ENCODE measurements at places on chromosomes 2 and 18.
A peak's percentile ranks its signal among the peaks of the same experiment; 100 is the strongest.

DNA sequence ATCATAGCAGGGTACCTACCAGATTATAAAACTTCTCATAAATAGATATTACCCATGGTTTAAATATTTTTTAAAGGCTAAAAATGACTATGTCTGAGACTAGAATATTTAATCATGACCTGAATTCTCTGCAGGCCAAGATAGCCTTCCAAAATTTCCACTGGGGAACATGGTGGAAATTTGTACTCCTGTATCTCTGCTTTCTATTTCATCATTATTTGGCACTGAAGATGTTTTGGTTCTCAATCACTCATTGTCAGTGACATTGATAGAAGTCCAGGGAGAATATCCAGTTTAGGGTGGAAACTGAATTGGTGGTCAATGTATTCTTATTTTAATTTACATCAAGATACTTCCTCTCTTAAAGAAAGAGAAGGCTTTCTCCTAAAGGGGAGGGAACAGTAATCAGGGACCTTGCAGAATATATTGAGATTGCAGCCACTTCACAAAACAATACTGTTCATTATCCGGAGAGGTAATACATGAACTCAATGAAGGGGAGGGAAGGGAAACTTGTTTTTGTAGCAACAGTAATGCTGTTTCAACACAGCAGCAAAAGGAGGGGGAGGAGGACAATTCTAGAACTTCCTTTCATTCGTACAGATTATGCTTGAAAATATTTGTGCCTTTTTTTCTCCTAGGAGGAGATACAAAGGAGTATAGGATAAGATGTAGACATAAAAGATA is 34.1 kb downstream of the EEF1B2 start:
- no peak for DNase-seq

DNA sequence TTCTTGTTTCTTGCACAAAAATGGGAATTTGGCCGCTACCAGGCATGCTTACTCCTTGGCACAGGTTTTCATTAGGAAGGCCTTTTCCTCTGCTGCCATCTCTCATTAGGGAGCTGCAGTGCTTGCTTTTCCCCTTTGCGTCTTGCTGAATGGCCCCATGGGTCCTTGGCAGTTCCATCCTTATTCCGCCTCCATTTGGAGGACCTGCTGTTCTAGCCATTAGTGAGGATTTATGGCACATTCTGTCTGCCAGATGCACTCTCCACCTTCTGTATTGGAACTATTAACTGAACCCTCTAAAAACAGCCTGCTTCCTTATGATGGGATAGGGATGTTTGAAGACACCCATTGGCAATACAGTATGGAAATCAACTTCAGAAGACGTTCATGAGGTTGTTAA is 103.5 kb upstream of the NOSTRIN start:
- DNase-seq: no peak

DNA sequence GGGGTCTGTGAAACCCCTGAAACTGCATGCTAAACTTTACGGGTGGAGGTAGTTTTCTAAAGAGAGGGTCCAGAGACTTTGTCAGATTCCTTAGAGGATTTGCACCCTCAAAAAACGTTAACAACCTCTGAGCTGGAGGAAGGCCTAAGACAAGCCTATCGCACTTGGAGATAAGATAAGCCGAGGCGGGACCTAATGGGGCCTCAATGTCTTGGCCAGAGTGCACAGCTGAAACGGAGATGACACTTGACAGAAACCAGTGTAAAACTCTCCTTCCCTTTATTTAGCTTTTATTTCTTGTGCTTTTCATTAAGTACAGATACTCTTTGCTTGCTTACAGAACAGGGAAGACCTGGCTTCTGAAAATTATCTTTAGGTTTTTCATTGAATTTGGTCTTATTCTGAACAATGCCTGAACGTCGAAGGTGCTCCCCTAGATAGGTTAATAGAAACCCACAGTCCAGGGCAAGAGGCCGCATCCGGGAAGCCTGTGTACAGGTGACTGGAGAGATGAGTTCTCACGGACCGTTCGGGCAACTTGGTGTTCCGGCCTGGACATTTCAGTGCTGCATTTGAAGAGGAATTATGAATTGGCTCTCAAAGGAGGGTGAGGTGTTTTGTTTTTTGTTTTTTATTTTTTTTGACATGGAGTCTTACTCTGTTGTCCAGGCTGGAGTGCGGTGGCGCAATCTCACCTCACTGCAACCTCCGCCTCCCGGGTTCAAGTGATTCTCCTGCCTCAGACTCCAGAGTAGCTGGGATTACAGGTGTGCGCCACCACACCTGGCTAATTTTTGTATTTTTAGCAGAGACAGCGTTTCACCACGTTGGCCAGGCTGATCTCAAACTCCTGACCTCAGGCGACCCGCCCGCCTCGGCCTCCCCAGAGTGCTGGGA is 49.7 kb downstream of the SH3BP4 start:
- no peak for DNase-seq

DNA sequence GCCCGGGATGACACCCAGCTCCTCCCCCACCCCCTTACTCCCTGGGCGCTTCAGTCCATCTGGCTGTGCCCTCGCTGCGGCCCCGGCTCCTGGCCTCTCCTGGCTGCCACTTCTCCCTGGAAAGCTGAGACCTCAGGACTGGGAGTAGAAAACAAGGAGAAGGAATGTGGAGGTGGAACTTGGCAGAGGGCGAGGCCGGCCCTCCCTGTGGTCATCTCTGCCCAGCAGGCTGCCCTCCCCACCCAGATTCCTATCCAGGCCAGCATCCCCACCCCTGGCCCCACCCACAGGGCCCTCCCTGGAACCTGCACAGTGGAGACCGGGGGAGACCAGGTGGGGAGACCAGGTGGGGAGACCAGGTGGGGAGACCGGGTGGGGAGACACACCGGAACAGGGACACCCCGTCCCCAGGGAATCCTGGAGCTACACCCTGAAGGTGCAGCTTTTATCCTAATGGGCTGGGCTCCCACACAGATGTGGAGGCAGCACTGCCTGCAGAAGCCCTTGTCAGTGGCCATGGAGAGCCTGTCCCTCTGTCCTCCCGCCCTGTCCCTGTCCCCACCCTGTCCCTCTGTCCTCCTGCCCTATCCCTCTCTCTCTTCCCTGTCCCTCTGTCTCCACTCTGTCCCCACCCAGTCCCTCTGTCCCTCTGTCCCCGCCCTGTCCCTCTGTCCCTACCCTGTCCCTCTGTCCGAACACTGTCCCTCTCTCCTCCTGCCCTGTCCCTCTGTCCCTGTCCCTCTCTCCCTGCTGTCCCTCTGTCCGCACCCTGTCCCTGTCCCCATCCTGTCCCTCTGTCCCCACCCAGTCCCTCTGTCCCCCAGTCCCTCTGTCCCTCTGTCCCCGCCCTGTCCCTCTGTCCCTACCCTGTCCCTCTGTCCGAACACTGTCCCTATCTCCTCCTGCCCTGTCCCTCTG is 157.1 kb downstream of the PXDN start:
- DNase-seq: no peak

DNA sequence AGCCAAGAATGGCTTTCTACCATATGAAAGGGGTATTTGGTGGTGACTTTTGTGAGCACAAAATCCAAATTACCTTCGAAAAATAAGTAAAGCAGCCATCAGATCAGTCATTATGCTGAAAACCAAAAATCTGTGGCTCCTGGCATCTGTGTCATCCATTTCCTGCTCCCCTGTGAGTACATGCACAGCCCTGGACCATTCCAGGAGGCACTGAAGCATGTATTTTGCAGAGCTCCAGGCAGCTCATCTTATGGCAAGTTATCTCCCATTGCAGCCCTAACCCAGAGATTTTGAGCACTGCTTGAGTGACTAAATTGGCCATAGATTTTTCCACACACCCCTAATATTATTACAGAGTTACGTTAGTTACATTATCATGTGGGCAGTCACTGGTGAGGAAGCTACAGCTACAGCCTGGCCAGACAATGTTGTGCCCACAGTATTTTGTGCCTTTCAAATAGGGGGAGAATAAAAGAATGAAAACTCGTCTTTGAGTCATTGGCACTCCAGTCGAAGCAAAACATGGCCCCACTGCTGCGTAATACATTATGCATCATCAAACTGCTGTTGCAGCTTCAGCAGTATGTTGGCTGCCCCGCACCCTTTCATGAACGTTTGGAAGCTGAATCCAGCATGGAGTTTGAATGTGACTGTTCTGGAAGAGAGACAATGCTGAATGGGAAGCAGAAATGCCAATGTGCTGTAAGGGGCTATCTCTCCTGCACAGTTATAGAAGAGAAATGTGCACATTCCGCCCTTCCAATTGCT is 702.2 kb downstream of the RNF144A start:
- no peak for DNase-seq

GRCh38 chr18:30595942-30596341 is 446.6 kb downstream of the DSC3 start:
- no peak for DNase-seq

DNA sequence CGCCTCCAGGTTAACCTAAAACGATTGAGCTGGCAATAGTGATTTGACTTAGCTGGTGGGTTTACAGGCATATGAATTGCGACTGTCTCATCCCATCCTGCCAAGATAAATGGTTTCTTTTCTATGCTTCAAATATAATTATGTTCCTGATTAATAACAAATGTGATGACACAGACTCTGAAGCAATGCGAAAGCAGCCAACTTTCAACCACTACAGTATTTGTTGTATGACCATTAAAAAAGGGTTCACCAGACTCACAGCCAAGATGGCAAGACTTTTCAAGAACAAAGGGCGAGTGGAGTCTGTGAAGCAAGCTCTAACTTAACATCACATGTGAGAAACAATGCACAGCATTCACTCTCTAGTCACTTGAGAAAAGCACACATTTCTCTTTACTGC is 186.6 kb downstream of the PID1 start:
- no peak for DNase-seq

GRCh38 chr2:173896755-173897154 is 68.4 kb downstream of the SP3 start:
- no peak for DNase-seq

- DNase-seq: no peak
Observed at GRCh38 chr2:132482821-132483220, 66.2 kb downstream of the GPR39 start.

- peak; percentile 54 for DNase-seq
Observed at GRCh38 chr2:219171231-219171651, 1.4 kb upstream of the SLC23A3 start.

- DNase-seq: no peak
Observed at GRCh38 chr2:235611349-235611748, 117.5 kb downstream of the AGAP1 start.

- DNase-seq: no peak
Observed at GRCh38 chr2:170215021-170215420, 37.1 kb downstream of the MYO3B start.

- DNase-seq: no peak
Observed at GRCh38 chr2:135212757-135213156, 160.7 kb downstream of the RAB3GAP1 start.

GRCh38 chr18:24414349-24415003 is 12.0 kb upstream of the IMPACT start:
- no peak for DNase-seq

GRCh38 chr2:150424406-150424805 is 63.1 kb downstream of the RND3 start:
- DNase-seq: no peak

- DNase-seq: no peak
Observed at GRCh38 chr2:189515264-189515663, 65.3 kb downstream of the SLC40A1 start.

DNA sequence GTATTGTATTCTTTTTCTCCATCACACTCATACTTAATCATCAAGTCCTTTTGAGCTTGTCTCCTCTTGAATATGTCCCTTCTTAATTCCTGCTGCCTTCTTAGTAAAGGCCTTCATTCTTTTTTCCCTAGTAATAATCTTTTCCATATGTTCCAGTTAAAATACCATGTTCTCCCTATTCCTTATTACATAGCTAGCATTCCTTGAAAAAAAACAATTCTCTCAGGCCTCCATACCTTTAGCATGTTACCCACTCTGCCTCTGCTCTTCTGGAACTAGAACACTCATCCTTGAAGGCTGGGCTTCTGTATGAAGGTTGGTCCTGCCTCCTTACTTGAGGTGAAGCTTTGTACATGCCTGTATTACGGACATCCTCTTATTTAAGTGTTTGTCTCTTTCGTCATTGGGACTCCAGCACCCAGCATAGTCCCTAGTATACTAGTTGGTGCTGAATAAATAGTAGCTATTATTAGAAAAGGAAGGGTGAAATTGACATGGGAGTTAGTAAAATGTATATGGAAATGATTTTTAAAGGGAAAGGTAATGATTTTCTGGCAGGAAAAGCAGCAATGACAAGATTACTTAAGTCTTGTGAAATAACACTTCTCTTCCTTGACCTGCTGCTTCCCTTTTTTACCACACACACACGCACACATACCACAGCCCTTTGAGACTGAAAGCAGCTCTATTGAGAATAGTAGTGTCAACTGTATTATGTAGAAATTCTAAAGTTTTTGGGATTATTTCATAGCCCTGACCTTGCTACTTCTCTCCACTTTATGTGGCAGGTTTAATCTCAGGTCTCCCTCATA is 45.6 kb downstream of the REL start:
- peak; percentile 80 for DNase-seq

GRCh38 chr18:71485611-71486010 is 1058.5 kb downstream of the CBLN2 start:
- no peak for DNase-seq

GRCh38 chr2:127057371-127058245 is 49.3 kb downstream of the BIN1 start:
- DNase-seq: no peak

- DNase-seq: peak; percentile 8
Observed at GRCh38 chr2:176814740-176815367, 397.7 kb upstream of the HNRNPA3 start.

DNA sequence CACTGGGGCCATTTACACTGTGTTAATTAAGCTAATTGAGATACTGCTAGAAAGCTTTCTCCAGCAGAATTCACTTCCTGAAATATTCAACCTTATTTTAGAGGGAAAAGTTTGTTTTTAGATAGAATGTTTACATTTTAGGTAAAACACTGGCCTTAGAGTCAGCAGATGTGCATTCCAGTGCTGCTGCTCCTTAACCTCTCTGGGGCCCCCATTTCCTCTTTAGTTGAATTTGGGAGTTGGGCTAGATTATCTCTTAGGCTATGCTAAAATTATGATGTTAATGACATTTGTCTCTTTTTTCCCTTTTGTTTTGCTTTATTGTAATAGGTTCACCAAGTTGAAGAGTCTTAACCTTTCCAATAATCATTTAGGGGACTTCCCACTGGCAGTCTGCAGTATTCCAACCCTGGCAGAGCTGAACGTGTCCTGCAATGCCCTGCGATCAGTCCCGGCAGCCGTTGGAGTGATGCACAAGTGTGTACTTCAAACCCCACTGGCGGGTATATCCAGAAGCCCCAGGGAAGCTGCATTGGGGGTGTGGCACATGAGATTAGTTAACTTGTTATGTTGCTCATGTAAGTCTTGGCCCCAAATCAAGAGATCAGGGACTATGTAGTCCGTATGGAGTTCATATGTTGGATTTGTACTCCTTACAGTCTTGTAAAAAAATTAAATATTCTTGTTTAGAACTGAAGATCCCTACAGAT is 179.5 kb downstream of the PHLPP1 start:
- DNase-seq: no peak
